Naive B cell (primary cell): ENCODE measurements at places on chromosomes 7 and 10.

GRCh38 chr10:8331896-8332729 lies 277.6 kb downstream of the GATA3 start:
- DNase-seq = peak; percentile 42

DNA sequence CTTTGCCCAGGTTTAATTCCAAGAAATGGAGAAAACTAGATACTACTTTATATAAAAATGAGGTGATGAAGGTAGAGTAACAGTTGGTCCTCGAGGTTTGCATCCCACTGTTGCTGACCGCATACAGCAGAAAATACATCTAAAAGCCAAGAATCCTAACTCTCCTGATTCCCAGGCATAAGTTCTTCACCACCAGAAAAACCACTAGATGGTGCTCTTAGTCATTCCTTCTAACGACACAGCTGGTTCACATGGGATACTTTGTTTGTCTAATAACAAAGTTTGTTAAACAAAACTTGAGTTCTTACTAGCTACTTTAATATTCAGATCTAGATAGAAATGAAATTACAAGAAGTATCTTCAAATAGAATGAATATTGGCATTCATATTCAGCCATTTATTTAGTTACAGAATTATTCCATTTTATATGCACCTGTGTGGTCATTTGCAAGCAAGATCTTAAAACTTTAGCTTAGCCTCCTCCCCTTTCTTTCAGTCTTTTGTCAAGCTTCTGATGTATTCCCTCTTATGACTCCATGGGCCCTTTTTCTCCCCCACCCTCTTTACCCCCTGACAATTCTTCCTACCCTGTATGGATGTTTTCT lies 54.1 kb upstream of the CYP26C1 start:
- DNase-seq = no peak

DNA sequence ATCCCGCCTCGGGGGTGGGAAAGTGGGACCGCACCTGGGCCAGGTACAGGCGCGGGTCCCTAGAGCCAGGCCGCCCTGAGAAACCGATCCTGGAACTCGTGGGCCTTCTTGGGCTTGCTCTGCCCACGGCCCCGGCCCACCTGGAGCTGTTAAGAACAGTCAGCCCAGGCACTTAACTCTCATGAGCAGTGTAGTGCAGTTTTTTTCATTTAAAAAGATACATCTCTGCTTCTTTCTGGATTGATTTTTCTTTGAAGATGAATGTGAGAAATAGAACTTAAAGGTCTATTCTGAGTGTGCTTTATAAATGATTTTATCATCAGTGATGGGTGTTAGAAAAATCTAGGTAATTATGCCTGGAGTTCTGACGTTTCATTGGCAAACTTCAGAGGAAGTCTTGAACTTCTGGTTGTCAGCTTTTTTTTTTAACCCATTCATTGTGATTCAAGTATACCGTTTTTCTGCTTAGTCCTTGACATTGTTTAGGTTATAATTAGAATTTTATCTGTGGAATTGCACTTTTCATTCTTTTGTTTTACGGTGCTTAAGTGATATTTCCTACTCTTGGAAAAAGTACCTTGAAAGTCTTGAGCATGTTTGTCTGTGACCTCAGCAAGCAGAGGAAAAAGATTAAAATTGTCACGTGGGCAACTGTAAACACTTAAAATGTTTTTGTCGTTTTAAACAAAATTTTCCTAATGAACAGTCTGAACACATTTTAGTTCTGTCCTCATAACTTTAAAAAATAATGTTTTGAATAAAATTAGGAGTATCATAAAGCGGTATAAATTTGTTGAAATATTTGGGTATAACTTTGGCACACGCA lies 906 bp downstream of the CDK1 start:
- DNase-seq = no peak

DNA sequence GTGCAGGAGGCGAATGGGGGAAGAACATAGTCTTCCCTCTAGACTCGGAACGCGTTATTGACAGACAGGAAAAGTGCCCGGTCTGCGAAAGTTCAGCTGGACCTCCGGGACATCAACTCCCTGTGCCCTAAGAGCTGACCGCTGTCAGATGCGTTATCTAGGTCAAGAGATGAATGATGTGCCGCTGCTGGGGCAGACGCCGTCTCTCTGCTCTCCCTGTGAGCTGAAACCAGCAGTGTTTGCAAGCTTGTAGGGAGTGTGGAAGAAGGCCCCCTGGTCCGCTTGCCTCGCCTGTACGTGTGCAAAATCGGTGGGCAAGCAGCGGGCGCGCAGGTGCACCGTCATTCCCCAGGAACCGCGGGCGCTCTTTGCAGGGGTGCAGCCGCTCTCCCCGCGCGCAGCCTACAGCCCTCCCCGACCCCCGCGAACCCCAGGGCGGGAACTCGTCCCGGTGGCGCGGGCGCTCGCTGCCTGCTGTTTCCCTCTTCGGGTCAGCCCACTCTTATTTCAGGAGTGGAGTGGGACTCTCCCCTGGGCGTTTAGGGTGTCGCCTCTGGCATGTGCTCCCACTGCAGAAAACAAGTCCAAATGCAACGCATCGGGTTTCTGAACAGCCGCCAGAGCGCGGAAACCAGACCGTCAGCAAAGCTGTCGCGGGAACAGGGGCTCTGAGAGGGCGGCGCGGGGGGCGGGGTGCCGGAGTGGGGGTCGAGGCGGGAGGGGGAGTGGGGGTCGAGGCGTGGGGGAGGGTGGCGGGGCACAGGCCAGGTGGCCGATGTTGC lies 1.8 kb upstream of the PFKFB3 start:
- DNase-seq = peak; percentile 20

GRCh38 chr10:86659721-86660453 lies 5.5 kb downstream of the OPN4 start:
- no peak for DNase-seq

GRCh38 chr7:131859147-131859821 lies 302.9 kb upstream of the PODXL start:
- DNase-seq = no peak

DNA sequence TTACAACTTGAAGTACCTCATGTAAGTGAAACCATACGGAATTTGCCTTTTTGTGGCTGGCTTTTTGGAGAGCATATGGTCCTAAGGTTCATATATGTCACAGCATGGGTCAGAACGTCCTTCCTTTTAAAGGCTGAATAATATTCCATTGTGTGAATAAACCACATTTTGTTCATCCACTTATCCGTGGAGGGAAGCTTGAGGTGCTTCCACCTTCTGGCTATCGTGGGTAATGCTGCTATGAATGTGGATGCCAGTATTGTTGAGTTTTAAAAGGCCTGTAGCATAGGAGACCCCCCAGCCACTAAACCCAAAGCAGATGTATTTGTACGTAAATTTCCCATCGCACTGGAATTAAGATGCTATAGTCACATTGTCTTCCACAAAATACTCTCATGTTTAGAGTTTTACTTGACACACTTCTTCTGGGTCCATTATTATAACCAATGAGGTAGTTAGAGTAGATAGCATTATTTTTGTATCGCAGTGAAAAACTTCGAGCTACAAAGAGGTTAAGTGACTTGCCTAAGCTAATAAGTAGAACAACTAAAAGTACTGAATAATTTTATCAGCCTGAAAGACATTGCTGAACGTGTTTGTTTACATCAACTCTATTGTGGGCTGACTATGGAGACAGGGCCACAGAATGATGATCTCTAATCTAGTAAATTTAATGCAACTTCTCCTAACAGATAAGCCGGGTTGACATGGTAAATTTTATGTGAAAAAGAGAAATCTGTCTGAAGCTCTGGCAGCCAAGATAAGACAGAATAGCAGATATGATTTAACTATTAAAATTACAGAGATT lies 183.0 kb upstream of the CTBP2 start:
- DNase-seq = no peak

DNA sequence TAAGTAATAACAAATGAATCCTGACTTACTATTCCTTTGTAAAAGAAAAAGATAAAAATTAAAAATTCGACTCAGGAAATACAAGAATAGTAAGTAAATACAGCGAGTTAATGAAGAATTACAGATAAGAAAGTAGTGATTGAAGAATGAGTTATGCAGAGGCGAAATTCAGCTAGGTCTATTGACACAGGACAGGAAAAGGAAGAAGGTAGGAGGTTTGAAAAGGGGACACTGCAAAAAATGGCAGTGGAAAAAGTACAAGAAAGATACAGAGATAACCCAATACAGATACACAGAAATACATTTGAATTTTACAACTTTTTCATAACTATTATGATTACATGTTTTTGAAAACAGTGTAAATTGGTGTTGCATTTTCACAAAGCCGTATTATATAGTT lies 28.0 kb downstream of the JAZF1 start:
- DNase-seq = no peak

GRCh38 chr7:28383975-28384374 lies 28.3 kb upstream of the CREB5 start:
- DNase-seq = no peak

DNA sequence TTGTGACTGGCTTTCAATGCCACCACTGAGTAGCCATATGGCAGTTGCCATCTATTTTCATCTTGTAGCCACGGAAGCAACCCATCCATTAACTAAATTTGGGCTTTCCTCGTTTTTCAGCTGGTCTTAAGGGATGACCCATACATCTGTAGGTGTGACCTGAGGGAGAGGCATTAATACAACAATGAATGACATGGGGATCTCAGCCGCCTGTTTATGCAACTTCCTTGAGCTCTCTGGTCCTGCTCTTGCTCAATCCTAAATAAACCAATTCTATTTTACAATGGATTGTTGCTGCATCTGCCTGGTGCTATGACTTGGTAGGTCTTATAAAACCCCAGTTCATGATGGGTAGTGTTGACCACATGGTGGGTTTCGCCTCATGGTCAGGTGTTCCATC lies 21.9 kb upstream of the ADAM22 start:
- no peak for DNase-seq

DNA sequence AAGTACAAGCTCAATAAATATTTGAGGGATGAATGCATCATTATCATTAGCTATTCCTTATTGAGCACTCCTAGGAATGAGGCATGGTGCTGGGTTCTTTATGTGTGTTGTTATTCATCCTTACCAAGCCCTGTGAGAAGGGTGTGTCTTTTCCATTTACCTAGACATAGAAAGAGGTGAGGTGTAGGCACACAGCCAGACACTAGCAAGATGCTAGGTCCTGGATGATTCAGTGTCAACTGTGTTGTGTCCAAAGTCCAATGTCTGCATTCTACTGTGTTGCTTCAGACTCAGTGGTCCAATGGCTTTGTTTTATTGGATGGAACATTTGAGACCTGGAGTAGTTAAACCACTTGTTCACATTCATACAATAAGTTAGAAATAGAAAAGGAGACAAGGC lies 605.5 kb downstream of the LRMDA start:
- DNase-seq = no peak

GRCh38 chr7:136912339-136912738 lies 43.9 kb downstream of the CHRM2 start:
- DNase-seq = no peak

DNA sequence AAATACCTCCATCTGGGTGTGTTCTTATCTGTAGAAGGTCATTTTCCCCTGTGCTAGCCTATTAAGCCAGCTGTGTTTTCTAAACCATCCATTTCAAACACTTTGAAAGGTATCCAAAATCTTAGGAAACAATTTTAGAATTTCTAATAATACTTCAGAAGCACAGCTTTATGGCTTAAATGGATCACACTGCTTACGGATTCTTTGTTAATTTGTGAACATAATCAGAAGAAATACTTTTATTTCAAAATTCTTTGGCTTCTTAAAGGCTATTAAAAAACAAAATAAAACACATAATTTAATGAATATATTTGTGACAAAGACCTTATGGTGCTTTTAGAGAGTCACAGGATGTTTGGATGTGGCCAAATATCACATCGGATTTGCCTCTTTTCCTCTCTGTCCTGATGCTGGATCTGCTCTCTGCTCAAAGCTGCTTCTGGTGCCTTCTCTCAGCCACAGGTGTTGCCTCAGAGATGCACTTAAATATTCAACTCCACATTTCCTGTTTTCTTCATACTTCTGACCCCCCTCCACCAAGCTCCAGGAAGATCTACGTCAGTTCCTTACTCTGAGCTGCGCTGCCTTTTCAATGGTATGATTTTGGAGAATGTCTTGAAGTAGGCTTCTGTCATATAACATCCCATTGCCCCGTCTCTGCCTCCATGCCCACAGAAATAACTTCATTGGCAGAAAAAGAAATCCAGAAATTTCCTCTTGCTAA lies 230.6 kb downstream of the MLLT10 start:
- no peak for DNase-seq

- DNase-seq = no peak
Observed at GRCh38 chr10:3776796-3777571, 8.0 kb downstream of the KLF6 start.

DNA sequence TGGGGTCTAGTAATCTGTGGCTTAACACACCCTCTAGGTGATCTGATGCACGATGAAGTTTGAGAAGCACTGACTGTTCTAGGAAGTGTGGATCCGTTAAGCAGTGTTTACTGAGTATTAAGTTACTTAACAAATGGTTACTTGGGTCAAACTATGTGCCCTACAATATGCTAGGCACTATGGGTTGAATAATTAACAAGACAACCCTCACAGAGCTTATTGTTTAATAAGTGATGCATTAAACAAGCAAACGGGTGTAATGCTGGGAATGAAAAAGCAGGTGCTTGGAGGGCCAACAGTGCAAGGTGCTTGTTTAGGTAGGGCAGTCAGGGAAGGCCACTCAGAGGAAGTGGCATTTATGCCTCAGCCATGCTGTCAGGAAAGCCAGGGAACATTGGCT lies 378.0 kb upstream of the PODXL start:
- DNase-seq = no peak

DNA sequence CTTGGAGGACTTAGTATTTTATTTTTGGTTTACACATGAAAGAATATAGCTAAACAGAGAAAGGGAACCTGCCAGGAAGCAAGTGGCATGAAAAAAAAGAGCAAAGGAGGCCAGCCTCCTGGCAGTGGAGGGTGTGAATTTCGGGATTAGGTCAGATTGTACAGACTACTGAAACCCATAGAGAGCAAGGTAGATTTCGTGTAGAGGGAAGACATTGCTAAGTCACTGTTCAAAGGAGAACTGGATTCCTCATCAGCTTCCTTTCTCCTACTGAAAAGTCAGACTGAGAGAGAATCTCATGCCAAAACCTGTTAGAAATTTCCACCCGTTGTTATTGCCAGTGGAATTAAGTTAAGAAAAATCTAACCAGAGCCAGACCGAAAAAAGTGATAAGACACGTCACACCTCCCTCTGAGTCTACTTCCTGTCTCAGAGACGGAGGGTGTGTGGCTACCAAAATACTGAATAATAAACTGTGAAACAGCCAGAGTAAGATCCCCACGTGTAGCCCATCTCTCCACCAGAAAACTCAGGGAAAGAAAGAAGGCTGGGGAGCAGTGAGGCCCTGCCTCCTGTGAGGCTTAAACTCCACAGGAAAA lies 118.8 kb downstream of the SKIDA1 start:
- DNase-seq = no peak

DNA sequence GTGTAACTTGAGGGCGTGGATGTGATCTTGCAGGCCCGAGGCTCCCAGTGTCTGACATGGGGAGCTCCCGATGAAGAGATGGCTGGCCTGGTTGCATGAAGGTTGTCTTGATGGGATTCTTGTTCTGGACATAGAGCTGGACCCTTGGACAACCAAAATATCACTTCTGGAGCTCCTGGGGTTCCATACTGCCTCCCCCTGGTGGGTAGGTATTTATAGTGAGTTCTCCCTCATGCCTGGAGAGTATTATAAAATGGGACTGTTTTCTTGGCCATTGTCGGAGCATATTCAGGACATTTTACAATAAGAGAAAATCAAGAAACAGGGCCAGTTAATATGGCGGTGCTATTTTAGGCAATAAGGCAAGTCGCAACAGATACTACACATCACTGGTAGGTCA lies 32.6 kb upstream of the GIMAP8 start:
- no peak for DNase-seq
